ENCODE measurements at places on chromosomes 3 and 15.

GRCh38 chr3:99980606-99981005 lies 133.7 kb downstream of the FILIP1L start:
- DNase-seq = no peak

- DNase-seq = no peak
These were observed 33.5 kb downstream of the SUCLG2 start for GRCh38 chr3:67620869-67621268.

DNA sequence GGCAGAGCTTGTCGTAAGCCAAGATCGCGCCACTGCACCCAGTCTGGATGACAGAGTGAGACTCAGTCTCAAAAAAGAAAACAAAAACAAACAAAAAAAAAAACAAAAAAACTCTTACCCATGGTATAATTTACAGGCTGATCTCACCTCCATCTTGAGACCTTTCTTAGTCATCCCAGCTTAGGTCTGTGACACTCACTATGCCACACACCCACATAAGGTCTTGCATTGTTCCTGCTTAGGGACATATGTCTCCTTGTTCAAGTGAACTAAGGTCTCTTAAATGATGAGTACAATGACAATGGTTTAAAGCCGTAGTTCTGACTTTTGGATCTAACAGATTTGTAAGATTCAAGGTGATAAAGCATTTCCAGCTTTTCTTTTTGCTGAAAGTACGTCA lies 360.2 kb upstream of the ARHGEF26 start:
- no peak for DNase-seq

DNA sequence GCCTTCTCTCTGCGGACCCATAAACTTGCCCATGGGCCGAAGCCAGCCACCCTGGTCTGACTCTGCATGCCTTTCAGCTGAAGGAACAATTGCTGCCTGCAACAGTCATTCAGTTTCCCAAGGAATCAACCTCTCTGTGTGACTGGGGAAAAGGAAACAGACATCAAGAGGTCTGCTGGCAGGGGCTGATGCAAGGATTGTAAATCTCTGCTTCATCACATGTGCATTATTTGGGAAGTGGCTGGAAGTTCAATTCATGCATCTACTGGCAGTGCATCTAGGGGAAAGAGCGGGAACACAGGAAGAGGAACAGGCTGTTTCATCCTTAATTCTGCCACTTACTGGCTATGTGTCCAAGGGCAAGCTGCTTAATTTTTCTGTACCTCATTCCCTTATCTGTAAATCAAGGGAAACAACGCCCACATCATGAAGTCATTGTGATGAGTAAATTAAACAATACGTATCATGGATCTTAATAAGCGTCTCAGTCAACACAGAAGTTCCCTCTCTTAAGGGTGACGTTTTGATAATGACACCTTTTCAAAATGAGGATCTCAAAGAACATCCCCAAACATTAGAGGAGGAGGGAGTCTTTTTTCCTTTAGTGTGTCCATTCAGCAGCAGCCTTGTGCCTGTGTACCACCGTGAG lies 17.4 kb upstream of the ADPGK start:
- DNase-seq = no peak

DNA sequence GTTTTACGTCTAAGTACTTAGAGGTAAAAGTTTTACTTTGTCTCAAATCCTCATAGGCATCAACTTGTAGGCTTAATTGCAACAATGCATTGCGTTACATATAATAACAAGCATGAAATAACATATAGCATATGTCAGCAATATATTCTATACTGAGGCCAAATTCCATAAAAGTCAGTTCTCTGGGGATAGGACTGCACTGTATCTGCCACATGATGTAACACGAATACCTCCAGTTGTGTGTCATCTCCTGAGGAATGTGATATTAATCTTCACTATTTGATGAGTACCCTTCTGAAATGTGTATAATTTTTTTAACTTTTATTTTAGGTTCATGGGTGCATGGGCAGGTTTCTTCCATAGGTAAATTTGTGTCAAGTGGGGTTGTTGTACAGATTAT lies 126.4 kb downstream of the IMPG2 start:
- DNase-seq = no peak

DNA sequence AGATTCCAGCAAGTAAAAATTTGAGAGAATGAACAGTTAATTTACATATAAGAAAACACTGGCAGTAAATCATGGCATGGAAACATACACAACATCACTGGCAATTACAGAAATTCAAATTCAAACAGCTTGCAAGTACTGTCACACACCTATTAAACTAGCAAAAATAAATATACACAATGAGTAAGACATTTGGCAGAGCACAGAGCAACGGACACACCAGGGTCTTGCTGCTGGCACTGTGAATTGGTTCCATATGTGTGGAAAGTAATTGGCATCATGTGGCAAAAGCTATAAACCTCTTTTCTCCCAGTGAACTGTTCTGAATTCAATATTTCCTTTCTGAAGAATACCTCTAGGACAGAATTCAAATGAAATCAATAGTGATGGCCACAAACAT lies 78.3 kb downstream of the LRRK1 start:
- DNase-seq = no peak

GRCh38 chr3:162641317-162641716 lies 1144.7 kb downstream of the OTOL1 start:
- DNase-seq = no peak

GRCh38 chr15:93037820-93038705 lies 50.9 kb downstream of the RGMA start:
- no peak for DNase-seq

GRCh38 chr3:128867200-128868125 lies 12.0 kb upstream of the ACAD9 start:
- no peak for DNase-seq

DNA sequence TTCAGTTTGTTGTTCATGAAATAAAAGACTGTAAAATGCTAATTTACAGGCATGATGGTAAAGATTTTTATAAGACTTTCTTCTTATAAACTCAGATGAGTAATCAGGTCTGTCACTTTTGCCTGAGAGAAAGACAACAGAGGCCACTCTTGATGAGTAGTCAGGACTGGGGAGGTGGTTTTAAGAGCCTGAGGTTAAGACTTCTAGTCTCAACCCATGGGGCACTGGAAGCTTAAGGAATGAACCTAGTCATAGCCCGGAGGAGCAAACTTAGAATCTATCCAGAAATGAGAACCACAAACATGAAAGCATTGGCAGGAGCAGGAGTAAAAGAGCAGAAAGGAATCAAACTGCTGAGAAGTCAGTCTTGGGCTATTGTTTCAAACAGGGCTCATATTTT lies 846.3 kb upstream of the ARPP21 start:
- DNase-seq = no peak

DNA sequence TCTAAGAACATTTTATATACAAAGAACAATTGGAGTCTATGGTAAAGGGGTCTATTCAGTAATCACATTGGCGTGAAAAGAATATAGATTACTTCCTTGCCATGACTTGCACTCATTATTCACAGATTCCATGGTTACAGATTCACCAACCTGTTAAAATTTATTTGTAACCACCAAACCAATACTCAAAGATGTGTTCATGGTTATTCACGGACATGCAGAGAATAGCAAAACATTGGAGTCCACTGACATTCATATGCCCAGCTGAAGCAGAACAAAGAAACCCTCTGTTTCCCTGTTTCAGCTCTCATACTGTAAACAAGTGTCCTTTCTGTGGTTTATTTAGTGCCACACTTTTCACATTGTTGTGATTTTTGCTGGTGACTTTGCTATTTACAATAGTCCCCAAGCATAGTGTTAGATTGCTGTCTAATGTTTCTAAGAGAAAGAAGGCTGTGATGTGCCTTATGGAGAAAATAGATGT lies 185.8 kb upstream of the TTC14 start:
- DNase-seq = no peak

DNA sequence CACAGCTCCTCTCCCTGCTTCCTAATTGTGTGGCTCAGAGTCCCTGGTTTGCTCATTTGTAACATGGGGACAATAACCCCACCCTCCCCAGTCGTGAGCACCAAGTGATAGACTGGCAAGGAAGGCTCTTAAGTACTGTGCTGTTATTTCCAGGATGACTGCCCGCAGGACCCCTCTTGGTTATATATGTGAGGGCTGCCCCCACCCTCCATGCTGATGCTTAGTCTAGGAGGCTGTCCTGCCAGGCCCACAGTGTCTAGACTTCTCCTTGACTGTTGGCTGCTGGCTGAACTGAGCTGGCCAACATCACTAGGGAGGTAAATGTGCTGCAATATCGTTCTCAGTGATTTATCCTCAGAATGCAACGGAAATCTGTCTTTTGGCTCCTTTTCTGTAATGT lies 45.1 kb downstream of the RAB11A start:
- no peak for DNase-seq

- DNase-seq = no peak
These were observed 8.5 kb downstream of the CCDC9B start for GRCh38 chr15:40332113-40332781.

Data from activated naive CD8-positive, alpha-beta T cell treated with anti-CD3 and anti-CD28 coated beads for 36 hours (primary cell).